ENCODE measurements at places on chromosomes 2 and 18.

- no peak for DNase-seq
These were observed 246.2 kb downstream of the CYP26B1 start for GRCh38 chr2:71901466-71901865.

GRCh38 chr18:5414546-5414945 lies 119.0 kb upstream of the ZBTB14 start:
- DNase-seq: no peak

- DNase-seq: no peak
These were observed 433.8 kb downstream of the NBAS start for GRCh38 chr2:15127301-15127700.

GRCh38 chr2:14143435-14143834 lies 489.1 kb upstream of the LRATD1 start:
- no peak for DNase-seq

- no peak for DNase-seq
These were observed 45.7 kb downstream of the RALB start for GRCh38 chr2:120298173-120298835.

- peak; percentile 64 for DNase-seq
These were observed 754.9 kb downstream of the RNF144A start for GRCh38 chr2:7672027-7672684.

DNA sequence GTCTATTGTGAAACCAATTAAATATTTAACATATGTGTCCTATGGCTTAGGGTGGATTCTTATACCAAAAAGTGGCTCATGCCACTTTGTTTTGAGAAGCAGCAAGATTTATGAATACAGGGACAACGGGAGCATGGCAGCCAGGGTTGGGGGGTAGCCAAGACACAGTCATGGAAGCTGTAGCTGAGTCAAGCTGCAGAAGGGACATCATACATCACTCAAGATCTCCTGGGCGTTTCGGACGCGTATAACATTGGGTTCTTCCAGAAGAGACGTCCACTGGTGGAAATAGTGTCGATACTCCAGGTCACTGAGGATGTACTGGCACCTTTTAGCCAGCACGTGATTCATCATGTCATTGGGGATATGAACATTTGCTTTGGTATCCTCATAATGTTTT lies 152.7 kb downstream of the RIF1 start:
- no peak for DNase-seq

DNA sequence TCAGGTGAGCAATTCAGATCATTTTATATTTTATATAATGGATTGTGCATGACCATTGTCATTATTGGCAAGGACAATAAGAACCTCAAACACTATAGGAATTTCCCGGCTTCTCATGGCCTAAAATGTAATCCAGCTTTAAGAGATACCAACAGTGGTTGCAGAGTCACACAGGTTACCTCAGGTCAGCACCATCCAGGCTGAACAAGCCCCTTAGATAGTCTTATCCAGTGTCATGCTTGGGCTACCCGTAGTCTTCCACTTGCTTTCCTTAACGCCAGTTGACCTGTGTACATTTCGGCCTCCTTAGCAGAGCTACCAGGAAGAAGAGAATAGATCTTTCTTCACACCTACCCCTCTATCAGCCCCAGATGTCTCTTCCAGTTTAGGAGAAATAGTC lies 293.3 kb upstream of the SYT4 start:
- no peak for DNase-seq

GRCh38 chr2:134301099-134301927 lies 47.4 kb downstream of the MGAT5 start:
- DNase-seq: no peak

GRCh38 chr18:67730886-67731285 lies 214.4 kb upstream of the DSEL start:
- DNase-seq: no peak

DNA sequence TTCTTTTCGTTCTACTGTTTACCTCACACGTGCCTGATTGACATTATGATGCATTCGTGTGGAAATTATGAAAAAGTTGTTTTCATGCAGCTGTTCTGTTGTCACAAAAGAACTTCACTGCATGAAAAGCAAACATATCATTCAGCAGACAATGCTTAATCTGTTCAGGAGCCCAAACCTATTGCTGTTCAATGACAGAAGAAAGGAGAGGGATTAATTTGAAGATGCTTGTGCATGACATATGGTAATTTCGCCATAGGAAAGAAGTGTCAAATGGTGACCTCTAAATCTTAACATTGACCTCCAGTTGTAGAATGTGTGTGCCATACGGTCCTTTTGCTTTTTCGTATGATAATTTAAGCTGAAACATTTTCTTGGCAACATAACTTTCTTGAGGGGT lies 124.5 kb downstream of the WDR7 start:
- DNase-seq: no peak

DNA sequence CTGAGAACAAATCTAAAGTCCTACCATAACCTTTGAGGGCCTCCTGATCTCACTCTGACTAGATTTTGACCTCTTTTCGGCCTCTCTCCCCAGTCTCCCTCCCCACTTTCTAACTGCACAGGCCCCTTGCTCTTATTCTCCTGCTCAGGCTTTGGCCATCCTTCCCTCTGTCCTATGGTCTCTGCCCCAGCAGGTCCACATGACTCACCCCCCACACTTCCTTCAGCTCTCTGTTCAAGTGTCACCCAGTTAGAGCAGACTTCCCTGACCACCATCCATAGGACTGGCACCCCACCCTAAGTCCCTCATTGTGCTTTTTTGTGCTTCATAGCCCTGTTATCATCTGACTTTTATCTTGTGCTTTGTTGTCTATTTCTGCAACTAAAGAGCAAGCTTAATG lies 41.2 kb upstream of the NT5C1B start:
- DNase-seq: no peak

DNA sequence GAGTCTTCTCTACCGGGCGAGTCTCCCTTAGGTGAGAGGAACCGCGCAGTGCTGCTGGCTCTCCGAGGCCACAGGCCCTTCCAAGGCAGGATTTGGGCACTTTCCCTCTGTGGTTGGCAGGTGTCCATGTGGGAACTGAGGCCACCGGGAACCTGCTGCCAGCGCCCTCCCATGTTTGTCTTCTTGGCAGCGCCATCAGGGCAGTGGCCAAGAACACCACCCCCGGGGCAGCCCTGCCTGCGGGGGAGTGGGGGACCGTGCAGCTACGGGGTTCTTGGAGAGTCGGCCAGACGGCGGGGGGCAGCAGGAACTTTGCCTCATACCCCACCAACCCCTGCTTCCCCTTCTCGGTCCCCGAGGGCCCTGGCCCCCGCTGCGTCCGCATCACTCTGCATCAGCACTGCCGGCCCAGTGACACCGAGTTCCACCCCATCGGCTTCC lies 10.0 kb downstream of the CAPN10 start:
- no peak for DNase-seq

DNA sequence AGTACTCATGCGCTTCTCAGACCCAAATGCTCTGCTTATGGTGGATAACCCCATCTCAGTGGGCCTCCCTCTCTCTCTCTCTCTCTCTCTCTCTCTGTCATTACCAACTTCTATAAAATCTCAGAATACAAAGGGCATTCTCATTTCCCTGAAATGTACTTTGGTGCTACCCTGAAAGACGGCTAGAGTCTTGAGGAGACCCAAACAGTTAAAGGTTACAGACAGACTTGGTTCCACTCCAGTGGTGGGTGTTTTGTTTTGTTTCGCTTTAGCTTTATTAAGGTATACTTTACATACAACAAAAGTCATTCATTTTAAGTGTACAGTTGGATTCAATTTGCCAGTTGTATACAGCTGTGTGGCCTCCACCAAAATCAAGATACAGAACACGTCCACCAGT lies 60.9 kb downstream of the BCL11A start:
- DNase-seq: no peak

DNA sequence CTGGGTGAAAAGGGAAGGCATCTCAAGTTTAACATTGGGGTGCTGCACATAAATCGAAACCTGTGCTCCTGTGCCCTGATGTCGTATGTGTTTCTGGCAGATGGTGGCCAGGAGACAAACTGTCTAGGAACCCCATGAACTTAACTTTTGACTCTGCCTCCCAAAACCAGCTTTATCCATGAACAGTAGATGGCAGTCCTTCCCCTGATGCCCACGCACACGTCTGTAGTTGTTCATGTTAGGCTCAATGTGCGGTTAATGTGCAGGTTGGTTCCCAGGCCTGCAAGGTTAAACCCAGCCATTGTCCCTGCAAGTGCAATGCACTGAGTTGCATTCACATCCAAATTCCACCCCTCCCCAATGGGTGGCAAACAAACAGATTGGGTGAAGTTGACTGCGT lies 44.1 kb upstream of the SIX3 start:
- DNase-seq: no peak

GRCh38 chr2:25295621-25296020 lies 46.1 kb downstream of the DNMT3A start:
- no peak for DNase-seq

GRCh38 chr2:223760838-223761502 lies 76.4 kb downstream of the AP1S3 start:
- no peak for DNase-seq

- no peak for DNase-seq
These were observed 203.0 kb downstream of the TNS1 start for GRCh38 chr2:217799563-217800432.

DNA sequence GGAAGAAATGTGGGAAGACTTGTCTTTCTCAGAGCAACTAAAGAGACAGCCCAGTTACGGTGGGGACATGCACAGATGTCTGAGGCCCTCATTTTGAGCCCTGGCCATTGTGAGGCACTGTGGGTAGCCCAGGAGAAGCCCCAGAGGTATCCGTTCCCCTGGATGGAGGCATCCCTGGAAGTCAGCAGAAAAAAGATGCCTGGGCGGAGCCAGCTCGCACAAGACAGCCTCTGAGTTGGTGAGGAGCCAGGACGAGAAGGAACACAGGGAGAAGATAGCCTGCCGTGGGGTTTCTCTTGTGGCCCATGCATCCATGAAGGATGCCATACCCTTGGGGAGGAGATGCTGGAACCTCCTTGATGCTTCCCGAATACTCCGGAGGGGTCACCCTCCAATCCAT lies 56.9 kb upstream of the SEMA4C start:
- no peak for DNase-seq

DNA sequence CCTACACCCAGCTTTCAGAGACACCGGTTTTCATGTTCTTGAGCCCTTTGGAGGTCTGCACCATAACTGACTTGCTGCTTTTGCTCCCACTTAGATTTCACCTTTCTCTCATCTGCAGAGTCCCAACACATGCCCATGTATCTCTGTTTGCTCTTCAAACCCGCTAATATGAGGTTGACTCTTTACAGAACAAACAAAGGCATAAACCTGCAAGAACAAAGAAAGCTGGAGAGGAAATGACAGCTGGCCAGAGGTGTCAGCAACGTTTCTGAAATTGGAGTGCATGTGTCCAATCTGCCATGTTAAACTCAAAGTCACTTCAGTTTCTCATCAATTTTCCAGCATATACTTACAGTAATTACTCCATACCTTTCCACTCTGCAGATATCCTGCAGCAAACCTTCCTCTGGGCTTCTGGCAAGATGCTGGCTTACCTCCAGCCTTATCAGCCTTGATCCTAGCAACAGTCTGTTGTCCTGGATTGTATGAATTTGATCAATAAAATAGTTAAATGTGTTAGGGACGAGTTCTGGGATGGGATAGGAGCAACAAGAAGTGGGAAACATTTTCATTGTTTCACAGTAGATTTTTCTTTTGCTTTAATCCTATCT lies 157.4 kb downstream of the FHOD3 start:
- DNase-seq: no peak

- DNase-seq: no peak
These were observed 505.5 kb downstream of the LRRTM4 start for GRCh38 chr2:77016443-77017354.

- DNase-seq: no peak
These were observed 88.8 kb downstream of the CRIM1 start for GRCh38 chr2:36444216-36444936.

GRCh38 chr2:22221006-22221405 lies 1097.2 kb downstream of the TDRD15 start:
- no peak for DNase-seq

- DNase-seq: no peak
These were observed 452.9 kb upstream of the SPRED2 start for GRCh38 chr2:65885266-65885665.

GRCh38 chr2:26510344-26510973 lies 32.5 kb upstream of the OTOF start:
- no peak for DNase-seq

DNA sequence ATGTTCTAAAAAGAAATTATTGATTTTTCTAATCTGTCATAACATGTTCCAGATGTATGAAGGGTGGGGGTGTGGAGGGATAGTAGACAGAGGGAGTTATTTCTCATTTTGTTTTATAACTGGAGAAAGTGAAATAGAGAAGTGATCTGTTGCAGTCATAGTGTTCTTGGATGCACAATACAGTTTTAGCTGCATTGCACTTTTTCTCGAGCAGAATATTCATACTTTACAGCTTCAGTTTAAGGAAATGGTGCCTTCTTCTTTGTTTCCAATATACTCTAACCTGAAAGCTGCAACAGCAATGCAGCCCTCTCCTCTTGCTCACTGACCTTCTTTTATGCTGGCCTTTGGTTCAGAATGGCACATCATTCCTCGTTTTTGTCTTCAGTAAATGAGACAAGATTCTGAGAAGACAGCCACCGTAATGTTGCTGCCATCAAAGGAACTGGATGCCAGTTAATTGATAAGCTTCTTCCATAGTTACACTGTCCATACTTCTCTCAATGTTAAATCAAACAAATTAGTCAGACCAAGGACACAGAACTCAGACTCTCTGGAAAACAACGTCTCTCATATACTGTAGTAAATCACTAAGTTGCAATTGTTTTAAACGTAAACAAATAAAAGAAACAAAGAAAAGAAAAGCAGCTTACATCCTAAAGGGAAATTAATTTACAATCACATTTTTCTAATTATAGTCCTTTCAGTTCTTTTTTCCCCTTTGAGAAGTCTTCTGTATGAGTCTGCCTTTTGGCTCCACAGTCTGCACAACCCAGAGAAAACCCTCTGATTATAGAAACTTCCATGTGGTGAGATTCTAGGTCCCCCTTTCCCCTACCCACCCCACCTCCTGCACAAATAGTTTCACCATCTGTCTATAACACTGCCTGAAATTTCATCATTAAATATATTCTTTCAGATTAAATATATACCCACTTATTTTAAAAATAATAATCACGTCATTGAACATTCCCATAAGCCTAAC lies 97.4 kb upstream of the UGP2 start:
- no peak for DNase-seq

DNA sequence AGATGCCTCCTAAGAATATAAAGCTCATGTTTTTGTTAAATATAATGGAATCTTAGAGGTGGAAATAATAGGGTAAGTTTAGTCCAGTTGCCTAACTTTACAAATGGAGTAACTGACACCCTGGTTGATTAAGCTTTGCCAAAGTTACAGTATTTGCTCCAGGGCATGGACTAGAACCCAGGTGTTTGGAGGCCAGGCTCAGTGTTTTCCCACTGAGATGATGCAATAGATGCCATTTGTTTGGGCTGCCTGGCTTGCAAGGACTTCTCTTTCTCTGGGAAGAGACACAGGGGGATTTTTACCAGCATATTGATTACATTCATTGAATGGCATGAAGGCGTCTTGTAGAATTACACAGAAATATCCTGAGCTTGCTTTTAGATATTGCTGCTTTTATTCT lies 397.8 kb downstream of the SLC4A3 start:
- no peak for DNase-seq

- DNase-seq: no peak
These were observed 40.3 kb downstream of the MEX3C start for GRCh38 chr18:51157215-51157614.

All from stimulated activated CD4-positive, alpha-beta T cell treated with anti-CD3 and anti-CD28 coated beads, Interleukin-12 subunit alpha, Interleukin-12 subunit beta, amount 100 ng/mL, for 24 hours (primary cell).